ENCODE measurements at places on chromosomes 12 and 14.
A peak's percentile ranks its signal among the peaks of the same experiment; 100 is the strongest.

DNA sequence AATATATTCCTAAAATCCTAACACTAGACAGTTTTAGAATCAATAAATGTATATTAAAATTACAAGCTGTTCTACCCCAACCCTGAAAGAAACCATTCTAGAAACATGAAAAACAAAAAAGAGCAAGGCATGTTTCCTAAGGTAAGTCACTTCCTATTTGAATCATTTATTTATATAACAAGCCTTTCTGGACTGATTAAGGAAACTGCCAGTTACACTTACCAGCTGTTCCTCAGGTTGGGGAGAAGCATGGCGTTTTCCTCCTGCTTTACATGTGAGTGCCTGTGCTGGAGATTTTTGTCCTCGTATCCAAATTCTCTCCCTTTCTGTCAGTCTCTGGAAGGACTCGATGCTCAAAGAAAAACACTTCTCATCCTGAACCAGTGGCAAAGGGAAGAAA, 183.3 kb downstream of the EFCAB11 start:
- no peak for DNase-seq

- no peak for DNase-seq
Measured at GRCh38 chr14:93276031-93276716, 56.7 kb downstream of the BTBD7 start.

DNA sequence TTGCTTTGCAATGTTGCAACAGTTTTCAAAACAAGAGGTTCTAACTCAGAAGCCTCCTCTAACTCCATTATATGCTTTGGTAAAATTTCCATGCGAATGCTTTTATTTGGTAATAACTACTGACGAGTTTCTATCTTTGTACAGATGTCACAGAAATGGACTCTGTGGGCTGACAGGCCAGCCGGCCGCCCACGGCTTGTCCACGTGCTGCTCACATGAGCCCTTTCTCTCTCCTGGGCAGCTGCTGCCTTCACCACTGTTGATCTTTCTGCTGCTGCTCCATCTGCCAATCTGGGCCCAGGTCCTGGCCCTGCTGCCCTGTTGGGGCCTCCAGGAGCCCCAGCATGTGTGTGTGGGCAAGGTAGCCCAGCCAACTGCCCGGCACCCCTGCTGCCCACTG, 168.2 kb upstream of the TMEM132C start:
- no peak for DNase-seq

DNA sequence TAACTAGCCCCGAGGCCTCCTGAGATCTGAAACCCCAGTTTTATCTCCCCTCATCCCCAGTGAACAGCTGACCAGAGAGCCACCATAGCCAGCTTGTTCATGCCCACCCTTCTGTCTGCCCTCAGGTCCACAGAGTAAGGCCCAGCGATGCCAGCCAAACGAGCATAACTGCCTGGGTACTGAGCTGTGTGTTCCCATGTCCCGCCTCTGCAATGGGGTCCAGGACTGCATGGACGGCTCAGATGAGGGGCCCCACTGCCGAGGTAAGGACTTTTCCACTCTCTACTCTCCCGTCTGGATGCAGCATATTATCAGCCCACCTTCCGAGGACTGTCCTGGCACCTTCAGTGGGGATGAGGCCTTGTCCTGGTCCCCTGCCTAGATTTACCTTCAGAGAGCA, 6.2 kb downstream of the LRP1-AS start:
- no peak for DNase-seq

DNA sequence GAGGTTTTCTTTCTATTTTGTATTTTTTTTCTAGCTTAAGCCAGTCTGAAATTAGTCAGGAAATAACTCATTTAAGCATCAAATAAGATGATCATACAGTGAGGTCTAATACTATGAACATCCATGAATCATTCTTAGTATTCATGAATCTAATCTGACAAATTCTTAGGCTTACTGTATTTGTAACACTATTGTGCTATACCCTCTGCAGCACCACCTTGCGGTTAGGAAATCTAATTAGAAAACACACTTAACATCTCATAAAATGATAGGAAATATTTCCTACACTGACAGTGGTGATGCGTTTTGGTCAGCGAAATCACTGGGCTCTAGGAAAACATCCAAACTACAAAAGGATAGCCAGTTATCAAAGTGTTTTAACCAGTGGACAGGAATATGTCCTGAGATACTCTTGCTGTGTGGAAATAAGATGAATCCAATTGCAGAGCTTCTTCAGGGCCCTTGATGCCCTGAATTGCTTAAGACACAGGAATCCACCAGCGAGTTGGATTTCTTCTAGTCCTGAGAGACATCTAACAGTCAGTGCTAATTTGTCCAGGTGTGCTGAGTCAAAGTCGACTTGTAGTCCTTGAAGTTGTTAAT, 109.3 kb upstream of the MYF6 start:
- peak; percentile 12 for DNase-seq

GRCh38 chr12:89215196-89215595, 137.1 kb downstream of the DUSP6 start:
- no peak for DNase-seq

- DNase-seq, result no peak
Measured at GRCh38 chr12:128133321-128134073, 133.5 kb upstream of the TMEM132C start.

GRCh38 chr12:124543590-124544310, 23.7 kb downstream of the NCOR2 start:
- no peak for DNase-seq

- DNase-seq, result no peak
Measured at GRCh38 chr14:26938054-26938453, 340.2 kb upstream of the NOVA1 start.

- no peak for DNase-seq
Measured at GRCh38 chr12:57090490-57090889, 1.6 kb downstream of the NAB2 start.
